ENCODE measurements at places on chromosomes 11 and 22.
A peak's percentile ranks its signal among the peaks of the same experiment; 100 is the strongest.

GRCh38 chr11:130897262-130898182 is 18.8 kb downstream of the SNX19 start:
- no peak for DNase-seq

DNA sequence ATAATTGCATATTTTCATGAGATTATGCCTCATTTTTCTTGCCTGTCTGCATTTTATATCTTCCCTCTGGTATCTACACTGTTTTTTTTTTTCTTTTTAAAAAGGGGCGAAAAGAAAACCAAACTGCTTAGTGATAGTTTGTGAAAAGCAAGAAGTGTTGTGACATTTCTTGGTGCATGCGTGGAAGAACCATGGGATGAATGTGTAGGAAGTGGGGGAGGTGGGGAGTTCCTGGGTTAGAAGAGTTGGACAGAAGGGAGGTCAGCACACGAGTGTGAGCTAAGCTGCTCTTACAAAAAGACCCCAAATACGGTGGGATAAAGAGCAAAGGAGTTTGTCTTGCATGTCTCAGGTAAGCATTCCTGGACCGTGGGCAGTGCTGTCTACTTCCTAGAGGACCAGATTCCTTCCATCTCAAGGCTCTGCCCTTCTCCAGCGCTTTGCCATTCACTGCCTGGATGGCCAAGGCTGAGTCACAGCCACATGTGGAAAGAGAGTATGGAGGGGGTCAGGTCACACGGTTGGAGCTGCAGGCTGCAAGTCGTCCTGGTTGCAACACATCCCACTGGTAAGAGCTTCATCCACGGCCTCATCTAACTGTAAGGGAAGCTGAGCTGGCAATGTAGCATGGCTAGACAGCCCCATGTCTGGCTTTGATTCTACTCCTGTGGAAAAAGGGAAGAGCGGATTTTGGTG is 300.6 kb downstream of the DDX10 start:
- DNase-seq = no peak

DNA sequence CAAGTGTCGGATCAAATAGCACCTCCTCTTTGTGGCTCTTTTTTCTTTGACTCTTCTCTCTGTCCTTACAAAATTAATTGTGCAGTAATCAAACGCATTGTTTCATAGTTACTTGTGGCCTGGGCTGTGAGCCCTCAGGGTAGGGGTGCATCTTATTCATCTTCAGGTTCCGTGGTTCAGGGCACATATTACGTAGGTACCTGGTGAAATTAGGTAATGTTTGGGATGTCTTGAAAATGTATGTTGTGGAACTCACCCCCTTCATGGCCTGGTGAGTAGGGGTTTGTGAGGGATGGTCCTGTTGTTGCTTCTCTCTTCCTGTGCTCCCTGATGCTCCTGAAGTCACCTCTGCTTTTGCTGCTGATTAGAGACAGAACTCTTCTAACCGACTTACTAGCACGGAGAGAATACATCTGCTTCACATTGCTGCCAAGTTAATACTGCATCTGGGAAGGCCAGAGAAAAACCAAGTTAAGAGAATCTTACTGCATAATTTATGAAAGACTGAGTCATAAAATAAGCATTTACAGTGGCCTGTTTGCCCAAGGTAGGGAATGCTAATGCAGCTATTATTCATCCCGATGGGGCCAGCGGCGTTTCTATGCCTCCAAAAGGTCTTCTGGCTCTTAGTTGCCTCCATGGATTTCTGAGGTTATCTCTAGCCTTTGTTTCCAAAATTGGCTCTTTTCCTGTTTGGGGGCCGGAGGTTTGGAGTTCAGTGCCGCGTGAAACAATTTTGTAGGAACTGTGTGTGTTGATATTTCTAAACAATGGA is 66.9 kb downstream of the TBC1D22A start:
- DNase-seq = no peak

DNA sequence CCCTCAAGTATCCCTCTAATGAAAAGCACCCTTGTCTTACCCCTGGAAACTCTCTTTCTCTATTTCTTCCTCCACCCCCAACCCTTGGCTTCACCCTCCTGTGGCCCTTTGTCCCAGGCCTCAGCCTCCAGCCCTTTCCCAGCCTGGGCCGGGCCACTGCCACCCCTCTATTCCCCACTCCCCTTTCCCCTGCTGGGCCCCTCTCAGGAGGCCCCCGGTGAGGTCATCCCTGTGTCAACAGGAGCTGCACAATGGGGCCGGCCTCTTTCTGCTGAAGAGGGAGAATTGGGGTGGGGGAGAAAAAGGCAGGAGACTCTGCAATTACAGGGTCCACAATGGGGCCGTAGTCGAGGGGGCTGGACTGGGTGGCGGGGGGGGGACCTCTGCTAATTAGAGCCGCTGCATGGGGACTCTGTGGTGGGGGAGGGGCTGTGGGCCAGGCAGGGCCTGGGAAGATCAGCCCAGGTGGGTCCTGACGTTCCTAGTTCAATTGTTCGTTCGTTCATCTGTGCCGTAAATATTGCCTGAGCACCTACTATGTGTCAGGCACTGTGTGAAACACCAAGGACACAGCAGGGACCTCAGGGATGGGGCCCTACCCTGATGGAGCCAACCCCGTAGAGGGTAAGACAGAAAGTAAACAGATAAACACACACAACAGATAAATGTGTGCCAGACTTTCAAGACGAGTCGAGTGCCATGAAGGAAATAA is 18.5 kb upstream of the MPPED1 start:
- DNase-seq = no peak

- no peak for DNase-seq
Measured at GRCh38 chr11:23725752-23726151, 771.1 kb upstream of the LUZP2 start.

DNA sequence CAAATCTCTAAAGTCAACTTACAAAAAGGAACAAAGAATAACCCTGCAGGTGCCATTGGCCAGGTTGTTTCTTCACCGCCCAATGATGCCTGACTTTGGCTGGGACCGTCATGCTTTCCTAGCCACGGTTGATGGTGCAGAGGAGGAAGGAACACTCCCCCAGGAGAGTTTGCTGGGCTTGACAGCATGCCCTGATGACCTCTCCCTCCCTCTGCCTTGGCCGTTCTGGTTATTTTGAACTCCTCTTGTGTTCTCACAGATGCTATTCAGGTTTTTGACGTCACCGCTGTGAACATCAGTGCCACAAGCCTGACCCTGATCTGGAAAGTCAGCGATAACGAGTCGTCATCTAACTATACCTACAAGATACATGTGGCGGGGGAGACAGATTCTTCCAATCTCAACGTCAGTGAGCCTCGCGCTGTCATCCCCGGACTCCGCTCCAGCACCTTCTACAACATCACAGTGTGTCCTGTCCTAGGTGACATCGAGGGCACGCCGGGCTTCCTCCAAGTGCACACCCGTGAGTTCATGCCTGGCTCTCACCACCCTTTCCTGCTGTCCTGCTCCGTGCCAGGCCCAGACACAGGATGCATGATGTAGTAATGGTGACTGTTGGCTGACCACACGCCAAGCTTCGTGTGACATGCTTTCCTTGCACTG is 89.0 kb upstream of the OR4B1 start:
- DNase-seq = no peak

GRCh38 chr11:76048763-76049162 is 157.5 kb downstream of the WNT11 start:
- no peak for DNase-seq

DNA sequence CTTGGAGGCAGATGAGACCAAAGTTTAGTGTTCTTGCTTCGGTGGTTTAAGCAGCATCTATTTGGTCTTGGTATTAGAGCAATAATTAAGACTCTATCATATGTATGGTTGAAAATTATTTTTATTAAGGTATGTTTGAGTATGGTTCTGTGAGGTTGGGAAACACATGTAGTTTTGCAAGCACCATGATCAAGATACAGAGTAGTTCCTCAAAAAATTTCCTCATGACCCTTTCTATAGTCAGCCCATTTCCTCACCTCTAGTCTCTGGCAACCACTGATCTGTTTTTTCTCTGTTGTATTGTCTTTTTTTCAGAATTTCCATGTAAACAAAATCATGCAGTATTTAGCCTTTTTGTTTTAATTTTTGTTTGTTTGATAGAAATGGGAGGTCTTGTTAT is 18.4 kb downstream of the MTMR3 start:
- no peak for DNase-seq

DNA sequence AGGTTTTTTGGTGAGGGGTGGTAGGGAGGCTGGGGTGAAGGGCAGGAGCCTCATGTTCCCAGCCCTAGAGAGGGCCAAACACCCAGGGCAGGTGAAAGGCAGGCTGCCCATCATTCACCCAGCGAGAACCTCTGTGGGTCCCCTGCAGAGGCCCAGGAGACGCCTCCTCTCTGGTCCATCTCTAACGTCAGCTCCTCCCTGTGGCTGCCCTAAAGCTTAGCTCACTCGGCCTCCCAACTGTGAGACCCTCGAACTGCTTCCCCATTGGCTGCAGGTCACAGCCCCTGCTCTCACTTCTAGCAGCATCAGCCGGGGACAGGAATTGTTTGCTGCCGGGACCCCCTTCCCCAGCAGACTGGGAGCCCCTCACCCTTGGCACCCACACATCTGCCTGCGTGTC is 615 bp upstream of the NFAM1 start:
- no peak for DNase-seq

DNA sequence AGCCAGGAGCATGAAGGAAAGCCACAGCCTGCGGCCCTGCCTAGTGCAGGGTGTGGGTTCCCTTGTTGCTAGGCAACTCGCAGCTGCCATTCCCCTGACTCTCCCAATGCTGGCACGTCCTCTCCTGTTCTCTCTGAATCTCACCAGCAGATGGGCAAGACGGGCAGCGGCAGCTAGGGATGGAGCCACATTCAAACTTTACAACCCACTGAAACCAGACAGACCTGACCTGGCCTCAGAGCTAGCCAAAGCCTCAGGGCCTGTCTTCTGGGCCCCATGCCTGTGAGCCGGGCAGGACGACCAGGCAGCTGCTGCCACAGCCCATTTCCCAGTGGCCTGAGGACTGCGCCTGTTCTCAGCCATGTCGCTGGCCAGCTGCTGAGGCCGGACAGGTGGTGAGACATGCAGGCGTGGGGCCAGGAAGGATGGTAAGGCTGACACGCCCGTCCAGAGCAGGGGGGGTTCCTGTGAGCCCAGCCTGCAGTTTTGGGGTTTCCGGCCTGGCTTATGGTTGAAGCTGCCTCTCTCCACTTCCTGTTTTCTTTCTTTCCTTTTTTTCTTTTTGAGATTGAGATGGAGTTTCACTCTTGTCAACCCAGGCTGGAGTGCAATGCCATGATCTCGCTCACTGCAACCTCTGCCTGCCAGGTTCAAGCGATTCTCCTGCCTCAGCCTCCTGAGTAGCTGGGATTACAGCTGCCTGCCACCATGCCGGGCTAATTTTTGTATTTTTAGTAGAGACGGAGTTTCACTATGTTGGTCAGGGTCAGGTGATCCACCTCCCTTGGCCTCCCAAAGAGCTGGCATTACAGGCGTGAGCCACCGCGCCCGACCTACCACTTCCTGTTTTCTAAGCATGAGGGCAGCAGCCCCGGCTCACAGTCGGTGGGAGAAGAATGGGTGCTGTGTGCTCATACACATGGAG is 4.1 kb downstream of the SUN2 start:
- peak; percentile 58 for DNase-seq

- DNase-seq = no peak
Measured at GRCh38 chr11:13760115-13760514, 91.6 kb downstream of the FAR1 start.

- DNase-seq = no peak
Measured at GRCh38 chr11:50088231-50088630, 55.6 kb downstream of the OR4C45 start.
